ENCODE measurements at places on chromosomes 12 and 14.

DNA sequence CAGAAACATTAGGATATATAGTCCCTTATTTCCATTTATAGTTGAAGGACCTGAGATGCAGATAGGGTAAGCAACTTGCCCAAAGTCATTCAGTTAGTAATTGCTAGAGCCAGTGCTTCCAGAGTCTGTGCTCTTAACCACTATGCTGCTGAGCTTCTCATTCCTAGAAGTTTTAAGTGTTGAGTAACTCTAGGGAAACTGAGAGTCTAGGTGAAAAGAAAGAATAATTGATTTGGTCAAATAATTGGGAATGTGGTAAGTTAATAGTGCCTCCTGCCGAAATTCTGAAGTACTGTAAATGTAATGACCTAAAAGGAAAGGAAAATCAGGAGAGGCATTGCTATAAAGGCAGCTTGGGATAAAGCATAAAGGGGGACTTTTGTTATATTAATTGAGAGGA is 14.1 kb downstream of the PYROXD1 start:
- DNase-seq = no peak

GRCh38 chr12:32897687-32898573 is 1.4 kb upstream of the PKP2 start:
- DNase-seq = no peak

GRCh38 chr12:13144266-13144828 is 40.9 kb upstream of the GSG1 start:
- no peak for DNase-seq

DNA sequence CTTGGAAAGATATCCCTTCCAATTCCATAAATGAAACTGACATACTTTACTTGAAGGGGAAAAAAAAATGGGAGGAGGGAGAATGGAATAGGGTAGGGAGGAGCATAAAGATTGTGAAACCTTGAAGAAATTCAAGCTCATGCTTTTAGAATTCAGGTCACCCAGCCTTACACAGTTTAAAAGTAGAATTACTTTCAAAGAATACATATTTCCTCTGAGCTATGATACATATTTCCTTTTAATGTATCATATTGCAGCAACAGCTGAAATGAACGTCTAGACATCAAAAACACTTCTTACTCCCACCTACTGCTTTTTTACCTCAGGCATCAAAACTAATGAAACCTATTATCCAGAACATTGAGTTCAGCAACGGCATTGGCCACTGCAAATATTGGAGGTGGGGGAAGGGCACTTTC is 156.0 kb downstream of the MED13L start:
- DNase-seq = no peak
